Caco-2 (cell line): ENCODE measurements at places on chromosomes 7 and 10. TPM values are rescaled to one million over a fixed set of nuclear protein-coding genes. Genes with fewer than 3 reads are reported as not detected.

The CPED1 gene
- total RNA-seq = 0.23 and 0.56 TPM in 2 replicates

The ANXA8 gene
- 14.1 and 20.9 TPM in 2 replicates for total RNA-seq

The SPDYE2 gene
- total RNA-seq = not detected in 2 replicates

The DYDC2 gene
- 0.23 TPM in 1 of 2 replicates, not detected in the other for total RNA-seq

The GHRHR gene
- total RNA-seq = not detected in 2 replicates

The DUS4L gene
- 17.5 and 19.3 TPM in 2 replicates for total RNA-seq

The GRIFIN gene
- total RNA-seq = not detected in 2 replicates

The ZNF365 gene
- not detected in 2 replicates for total RNA-seq

The SLC16A9 gene
- total RNA-seq = 0.26 and 0.45 TPM in 2 replicates

The EEPD1 gene
- 1.8 and 2.1 TPM in 2 replicates for total RNA-seq

The RARRES2 gene
- not detected in 2 replicates for total RNA-seq

The TCAF2 gene
- total RNA-seq = 0.05 TPM in 1 of 2 replicates, not detected in the other

The HTR7 gene
- total RNA-seq = not detected in 2 replicates

The LHFPL3 gene
- total RNA-seq = not detected in 2 replicates

The INSYN2A gene
- not detected in 2 replicates for total RNA-seq

The PCLO gene
- 3.8 and 4.1 TPM in 2 replicates for total RNA-seq

The SNX10 gene
- total RNA-seq = 7.6 and 8.8 TPM in 2 replicates

The ADCY1 gene
- 2.9 and 3.6 TPM in 2 replicates for total RNA-seq

The CUBN gene
- 4.6 and 4.8 TPM in 2 replicates for total RNA-seq

The ELOVL3 gene
- 1.4 and 2.2 TPM in 2 replicates for total RNA-seq

The GPR146 gene
- 1.8 and 3.0 TPM in 2 replicates for total RNA-seq
